ENCODE measurements at places on chromosomes 7 and 10.

DNA sequence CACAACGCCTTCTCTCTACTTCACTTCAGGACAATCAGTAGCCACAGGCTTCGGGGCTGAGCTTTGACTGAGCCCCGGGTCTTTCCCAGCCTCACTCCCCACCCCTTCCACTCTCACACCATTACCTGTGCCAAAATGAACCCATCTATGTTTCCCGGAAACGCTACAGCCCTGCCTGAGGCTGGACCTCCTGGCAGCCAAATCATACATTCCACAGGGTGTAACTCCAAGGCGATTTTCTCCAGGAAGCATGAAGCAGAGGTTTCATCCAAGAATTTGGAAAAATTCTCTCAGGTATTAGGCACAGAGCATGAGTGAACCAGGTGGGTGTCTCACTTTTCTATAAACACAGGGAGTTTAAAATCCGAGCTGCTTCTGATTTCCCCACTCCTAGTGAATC, 286.3 kb downstream of the TNS3 start:
- no peak for DNase-seq

DNA sequence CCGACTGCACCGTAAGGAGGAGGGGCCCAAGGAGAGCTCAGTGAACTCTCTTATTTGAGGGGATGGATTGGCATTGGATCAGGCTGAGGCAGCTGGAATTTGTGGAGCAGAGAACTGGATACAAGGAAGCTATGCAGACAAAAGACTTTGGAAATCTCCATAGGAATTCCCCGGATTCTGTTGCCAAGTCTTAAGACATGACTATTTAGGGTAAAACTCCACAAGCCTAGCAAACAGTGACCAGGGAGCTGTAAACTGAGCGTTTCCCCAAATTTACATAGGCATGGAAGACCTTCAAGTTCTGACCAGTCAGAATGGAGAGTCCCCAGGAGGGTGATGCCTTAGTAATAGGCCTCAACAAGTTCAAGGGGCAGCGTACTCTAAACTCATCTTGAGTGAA, 82.5 kb upstream of the PCBD1 start:
- no peak for DNase-seq

GRCh38 chr10:13690281-13690825, 103.6 kb downstream of the PRPF18 start:
- no peak for DNase-seq

DNA sequence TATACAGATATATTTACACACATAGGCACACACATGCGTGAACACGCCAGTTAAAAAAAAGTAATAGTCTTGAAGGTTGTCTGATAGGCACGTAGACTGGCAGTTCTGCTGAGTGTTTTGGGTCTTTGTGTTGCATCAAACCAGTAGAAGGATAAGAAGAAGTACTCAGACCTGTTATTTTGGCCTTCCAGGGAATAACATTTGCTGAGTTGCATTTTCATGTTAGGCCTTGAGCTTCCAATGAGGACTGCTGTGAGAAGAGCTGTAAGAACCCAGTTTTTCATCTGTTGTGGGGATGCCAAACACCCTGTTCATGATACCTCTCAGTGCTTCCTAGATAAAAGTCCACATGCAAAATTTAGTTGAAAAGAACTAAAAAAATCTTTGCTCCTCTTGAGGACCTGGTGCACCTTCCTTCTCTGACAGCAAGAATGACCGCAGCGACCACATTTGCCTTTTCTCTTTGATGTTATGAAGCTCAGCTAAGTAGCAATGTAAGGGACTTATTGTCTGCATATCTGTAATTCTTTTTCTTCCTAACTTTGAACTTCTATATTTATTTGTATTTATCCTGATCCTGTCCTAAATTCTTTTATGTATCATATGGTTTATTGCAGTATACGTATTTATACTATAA, 27.2 kb downstream of the HIPK2 start:
- no peak for DNase-seq

GRCh38 chr10:132377326-132377725, 19.7 kb upstream of the PWWP2B start:
- DNase-seq = no peak

DNA sequence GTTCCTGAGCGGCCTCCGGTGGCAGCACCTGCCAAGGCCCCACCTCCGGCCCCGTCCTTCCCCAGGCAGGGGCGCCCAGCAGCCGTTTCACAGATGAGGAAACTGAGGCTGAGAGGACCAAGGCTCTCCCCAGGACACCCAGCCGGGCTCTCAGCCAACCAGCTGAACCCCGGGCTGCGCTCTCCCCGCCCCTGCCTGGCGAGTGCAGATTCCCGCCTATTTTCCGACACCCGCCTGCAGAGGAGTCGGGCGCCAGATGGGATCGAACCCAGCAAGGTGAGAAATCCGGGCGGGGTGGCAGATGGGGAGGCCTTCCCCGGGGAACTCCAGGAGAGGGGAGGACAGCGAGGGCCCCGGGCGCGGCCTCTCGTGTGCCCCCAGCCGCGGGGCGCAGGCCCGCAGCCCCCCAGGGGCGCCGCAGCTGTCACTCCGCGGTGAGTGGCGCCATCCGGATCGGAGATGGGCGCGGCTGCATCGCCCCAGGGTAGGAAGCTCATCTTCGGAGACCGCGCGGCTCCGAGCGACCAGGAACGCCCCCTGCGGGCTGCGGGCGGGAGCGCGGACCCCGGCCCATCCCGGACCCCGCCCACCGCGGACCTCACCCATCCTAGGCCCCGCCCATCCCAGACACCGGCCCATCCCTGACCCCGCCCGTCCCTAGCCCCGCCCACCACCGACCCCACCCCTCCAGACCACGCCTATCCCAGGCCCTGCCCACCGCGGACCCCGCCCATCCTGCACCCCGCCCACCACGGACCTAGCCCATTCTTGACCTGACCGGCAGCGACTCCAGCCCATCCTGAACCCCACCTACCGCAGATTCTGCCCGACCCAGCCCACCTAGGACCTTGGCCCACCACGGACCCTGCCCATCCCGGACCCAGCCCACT, 90.3 kb downstream of the MICALL2 start:
- DNase-seq = no peak

Data from effector CD8-positive, alpha-beta T cell (primary cell).